ENCODE measurements at places on chromosomes 1 and 21. TPM values are rescaled to one million over a fixed set of nuclear protein-coding genes. Genes with fewer than 3 reads are reported as not detected.

ELOVL1 gene
- total RNA-seq: 137 TPM

PLXNA2 gene
- 6.5 TPM for total RNA-seq

CCDC190 gene
- total RNA-seq: 0.33 TPM

MYBPH gene
- total RNA-seq: not detected

HJV gene
- not detected for total RNA-seq

DNA sequence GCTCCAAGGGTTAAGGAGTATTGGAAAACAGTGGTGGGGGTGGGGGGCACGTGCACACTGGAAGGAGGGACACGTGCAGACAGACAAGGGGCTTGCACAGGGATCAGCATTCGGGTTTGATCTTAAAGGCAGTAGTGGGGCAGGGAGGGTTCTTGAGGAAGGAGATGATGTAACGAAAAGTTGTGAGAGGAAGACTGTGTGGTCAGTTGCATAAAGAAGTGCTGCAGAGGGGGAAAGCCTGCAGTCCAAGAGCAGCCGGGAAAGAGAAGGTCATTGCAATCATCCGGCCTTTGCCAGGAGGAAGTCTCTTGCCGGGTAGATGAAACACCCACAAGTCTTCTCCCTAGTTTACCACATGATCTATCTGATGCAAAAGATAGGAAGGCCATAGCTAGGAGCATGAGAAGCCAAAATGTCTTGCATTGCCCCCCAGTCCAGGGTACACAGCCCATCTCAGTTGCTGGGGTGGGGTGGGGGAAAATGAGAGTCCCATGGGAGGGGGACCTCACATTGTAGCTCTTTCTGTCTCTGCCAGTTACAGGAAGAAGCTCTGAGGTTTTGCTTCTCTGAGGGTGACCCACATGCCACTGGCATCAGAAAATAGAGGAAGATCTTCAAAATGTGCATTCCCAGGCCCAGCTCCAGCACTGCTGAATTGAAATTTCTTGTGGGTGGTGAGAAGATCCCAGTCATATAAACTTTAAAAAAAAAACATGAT lies 202.5 kb upstream of the RAB4A start:
- no peak for DNase-seq

- no peak for DNase-seq
Measured at GRCh38 chr21:37276377-37276776, 9.2 kb upstream of the VPS26C start.

DNA sequence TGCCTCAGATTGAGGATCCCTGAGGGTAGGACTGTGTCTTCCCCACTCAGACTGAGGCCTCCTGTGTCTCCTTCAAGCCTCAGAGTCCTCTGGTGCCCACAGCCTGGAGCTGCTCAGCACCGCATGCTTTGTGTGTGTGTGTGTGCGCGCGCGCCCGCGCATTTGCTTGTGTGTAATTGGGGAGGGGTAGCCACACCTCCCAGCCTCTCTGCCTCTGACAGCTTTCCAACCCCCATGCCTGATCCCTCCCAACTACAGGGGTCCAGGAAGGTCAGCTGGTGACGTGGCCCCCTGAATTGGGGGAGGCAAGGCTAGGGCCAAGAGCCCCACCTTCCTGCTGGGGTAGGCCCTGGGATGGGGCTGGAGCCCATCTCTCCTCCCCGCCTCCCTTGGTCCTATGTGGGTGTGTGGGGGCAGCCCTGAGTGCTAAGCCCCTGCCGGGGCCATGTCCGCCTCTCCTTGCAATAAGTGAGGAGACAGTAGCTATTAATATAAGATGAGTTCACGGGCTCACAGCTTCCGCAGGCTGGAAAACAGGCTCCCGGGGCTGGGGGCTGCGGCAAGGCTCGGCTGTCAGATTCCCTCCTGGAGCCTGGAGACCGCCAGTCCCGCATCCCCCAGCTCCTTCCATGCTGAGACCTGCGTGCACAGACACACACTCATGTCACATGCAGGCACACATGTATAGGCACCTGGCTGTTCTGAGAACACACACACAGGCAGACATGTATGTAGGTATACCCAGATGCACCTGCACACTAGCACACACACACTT lies 7.0 kb downstream of the GPR3 start:
- DNase-seq: no peak

GRCh38 chr1:58874342-58874741 lies 90.5 kb upstream of the JUN start:
- DNase-seq: no peak

GRCh38 chr1:66642992-66643391 lies 109.0 kb downstream of the SGIP1 start:
- DNase-seq: peak; percentile 9

- DNase-seq: peak; percentile 83
Measured at GRCh38 chr21:44817506-44817880, 369 bp downstream of the SUMO3 start.

DNA sequence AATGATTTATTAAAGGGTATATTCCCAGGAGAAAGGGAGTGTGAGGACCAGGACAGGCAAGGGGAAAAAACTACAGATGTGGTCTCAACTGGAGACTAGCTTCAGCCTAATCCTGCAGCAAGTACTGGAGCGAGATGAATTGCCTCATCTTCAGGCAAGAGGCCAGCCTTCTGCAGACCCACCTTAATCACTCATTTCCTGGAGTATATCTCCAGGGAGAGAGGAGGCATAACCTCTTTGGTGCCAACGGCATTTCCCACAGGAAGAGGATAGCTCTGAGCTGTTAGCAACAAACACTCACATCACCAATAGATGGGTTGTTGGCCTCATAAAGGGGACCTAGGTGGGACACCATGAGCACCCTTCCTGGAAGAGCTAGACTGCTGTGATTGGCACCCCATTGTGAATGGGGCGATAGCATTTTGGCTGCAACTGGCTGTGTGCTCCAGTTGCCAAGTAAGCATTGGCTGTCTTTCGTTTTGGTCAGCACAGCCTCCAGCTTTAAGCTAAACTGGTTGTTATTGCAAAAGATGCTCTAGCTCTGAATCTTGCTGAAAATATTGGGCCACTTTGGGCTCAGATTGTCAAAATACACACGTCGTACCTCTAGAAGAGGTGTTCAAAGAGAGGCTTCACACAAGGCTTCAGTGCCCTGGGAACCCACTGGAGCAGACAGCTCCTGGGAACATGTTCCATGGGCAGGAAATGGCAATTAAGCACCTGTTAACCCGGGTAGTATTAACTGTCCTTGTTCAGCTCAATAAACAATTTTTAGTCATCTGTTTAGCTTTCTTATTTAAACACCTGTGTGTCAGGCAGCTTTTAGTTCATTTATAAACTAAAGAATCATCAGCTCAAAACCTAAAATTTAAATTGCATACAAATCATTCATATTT lies 314.8 kb upstream of the C1orf87 start:
- DNase-seq: no peak

DNA sequence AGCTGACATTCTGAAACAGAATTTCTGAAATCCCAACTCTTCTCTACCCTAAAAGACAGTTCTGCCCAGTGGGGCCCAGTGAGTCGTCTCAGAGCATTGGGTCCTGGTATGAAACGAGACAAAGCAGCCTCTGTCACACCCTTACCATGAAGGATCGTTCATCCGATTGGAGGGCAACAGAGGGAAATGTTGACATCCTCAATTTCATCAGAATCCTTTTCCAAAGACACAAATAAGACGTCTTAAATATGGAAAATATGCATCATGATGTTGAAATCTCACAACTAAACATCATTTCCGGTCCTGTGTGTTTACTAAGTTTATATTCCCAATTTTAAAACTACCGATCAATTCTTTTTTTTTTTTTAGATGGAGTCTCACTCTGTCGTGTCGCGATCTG lies 112.1 kb upstream of the SLC45A1 start:
- DNase-seq: no peak

GRCh38 chr1:225866061-225866837 lies 15.9 kb downstream of the TMEM63A start:
- DNase-seq: no peak

Measured in mammary epithelial cell (primary cell).